ENCODE measurements at places on chromosomes 1 and 21. TPM values are rescaled to one million over a fixed set of nuclear protein-coding genes. Genes with fewer than 3 reads are reported as not detected.

Gene CD244
- total RNA-seq: 0.21 TPM

DNA sequence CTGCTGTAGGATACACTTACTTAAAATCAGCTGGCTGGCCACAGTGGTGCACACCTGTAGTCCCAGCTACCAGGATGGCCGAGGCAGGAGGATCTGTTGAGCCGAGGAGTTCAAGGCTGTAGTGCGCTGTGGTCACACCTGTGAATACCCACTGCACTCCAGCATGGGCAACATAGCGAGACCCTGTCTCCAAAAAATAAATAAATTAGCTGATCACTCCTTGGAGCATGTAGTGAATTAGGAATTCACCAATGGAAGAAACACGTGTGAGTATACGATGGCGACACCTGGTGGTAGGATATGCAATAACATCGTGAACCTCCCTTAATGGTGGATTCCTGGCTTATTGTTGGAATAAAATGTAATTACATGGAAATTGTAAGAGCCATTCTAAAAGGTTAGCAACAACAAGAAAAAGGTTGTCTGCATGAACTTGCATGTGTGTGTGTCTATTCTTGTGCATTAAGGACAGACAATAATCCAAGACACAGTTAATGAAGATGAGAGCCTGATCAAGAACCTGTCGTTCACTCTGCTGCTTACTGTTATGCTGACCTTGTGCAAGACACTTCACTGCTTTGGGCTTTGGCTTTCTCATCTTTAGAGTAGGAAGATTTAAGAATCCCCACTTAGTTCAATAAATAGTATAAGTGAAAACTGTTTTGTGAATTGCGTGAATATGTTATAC lies 38.6 kb upstream of the COX20 start:
- DNase-seq: peak; percentile 11
- H3K4me1 ChIP-seq: peaks cover 2% of the 10 kb centered on the region
- peaks cover 2% of the 10 kb centered on the region for H3K27me3 ChIP-seq

DNA sequence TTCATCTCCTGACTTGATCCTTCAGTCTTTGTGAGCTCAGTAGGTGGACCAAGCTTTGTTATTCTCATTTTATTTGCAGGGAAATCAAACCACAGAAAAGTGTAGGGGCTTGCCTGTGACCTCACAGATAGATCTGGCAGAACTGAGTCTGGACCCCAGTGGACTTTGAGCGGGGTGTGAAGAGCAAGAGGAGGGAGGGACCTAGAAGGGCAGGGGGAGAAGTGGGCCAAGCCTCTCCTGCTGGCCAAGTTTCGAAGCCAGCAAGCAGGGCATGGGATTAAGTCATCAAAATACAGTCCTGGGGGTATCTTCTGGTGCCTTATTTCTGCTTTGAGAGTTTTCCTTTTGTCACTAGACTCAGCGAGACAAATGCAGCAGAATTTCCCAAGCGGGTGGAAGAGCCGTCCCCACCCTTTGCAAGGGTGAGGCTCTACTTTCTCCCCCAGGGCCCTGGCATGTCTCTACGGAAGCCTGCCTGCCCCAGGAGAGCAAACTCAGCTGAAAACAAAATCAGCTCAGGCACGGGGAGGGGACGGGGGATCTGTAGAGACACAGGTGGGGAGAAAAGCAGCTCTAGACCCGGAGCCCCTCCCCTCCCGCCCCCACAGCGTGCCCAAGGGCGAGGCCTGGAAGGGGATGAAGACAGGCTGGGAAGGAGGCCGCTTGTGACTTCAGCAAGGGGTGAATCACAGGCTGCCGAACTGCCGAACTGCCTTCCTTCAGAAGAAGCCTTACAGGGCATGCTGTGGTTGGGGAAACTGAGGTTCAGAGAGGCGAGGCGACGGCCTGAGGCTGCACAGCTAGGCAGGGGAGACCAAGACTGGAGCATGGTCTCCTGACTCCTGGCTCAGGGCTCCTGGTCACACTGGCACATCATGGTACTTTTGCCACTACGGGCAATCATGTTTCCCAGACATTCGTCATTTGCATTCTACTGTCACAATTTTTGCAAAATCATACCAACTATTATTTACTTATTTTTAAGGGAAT lies 19.2 kb downstream of the PKP1 start:
- H3K36me3 ChIP-seq: no peaks in the 10 kb centered on the region
- H3K4me1 ChIP-seq: no peaks in the 10 kb centered on the region
- H3K27me3 ChIP-seq: peaks cover 8% of the 10 kb centered on the region
- no peak overlapping the region for H3K27ac ChIP-seq

DNA sequence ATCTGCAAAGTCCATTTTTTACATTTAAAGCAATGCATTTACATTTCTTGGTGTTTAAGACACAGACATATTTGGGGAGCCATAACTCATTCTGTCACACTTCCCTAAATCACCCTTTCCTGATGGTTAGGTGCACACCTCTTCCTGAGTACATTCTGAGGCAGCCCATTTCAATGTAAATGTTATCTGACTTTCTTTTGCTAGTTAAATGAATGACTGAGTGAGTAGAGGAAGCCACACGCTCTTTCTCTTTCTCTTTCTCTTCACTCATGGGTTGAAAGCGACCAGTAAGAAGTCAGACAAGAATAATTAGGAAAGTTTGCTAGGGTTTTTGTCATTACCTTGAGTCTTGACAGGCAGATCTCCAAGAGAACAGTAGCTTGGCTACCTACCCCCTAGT lies 143.1 kb downstream of the S1PR1 start:
- no peak overlapping the region for H3K4me3 ChIP-seq
- H3K36me3 ChIP-seq: no peaks in the 10 kb centered on the region
- H3K27me3 ChIP-seq: peaks cover 14% of the 10 kb centered on the region

DNA sequence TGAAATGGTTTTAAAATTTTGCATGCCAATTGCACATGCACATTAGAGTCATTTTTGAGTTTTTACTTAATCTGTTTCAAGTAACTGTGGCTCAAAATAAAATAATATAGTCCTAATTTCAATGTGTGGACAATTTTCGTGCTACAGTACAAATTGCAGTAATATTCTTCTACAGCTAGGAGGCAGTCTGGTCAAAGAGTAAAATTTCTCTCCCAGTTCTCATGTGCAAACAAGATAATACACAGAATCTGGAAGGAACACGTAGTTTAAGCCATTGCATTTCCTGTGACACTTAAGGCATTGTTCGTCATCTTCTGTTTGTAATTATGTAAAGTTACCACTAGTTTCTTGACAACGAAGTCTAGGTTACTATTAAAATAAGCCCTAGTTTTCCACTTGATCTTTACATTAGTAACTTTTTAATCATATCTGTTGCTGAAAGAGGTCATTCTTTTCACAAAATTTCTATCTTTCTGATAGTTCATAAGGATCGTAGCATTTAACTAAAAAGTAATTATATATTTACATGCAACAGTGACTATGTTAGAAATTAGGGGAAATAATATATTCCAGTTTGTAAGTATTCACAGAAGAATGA lies 28.9 kb downstream of the ODR4 start:
- no peak overlapping the region for H3K4me3 ChIP-seq
- DNase-seq: no peak
- peaks cover 37% of the 10 kb centered on the region for H3K36me3 ChIP-seq

DNA sequence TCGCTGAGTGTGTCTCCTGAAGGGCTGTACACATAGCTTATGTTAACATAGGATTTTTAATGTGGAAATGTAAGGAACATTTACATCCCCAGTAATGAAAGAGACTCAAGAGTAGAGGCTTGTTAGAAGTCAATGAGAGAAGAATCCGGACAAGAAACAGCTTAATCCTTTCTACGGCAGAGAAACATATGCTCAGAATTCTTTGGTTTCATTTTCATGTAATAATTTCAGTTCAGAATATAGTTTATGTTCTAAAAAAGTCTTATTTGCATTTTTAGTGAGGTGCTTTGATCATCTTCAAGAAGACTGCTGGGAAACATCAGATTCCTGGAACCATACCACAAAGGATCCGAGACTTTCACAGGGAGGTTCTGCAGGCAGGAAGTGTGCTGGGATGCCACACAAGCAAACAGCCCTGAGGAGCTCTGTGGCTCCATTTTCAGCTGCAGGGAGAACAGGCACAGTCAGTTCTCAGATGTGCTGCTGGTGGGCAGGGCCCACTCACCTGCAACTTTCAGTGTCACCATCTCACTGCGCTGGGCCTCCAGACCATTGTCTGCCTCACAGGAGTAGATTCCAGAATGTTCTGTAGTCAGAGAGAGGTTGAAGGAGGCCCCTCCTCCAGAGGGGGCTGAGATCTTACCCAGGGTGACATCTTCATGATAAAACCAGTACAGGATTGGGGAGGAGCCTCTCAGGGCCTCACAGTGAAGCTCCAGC lies 28.4 kb downstream of the FCRL5 start:
- H3K4me3 ChIP-seq: no peak overlapping the region
- no peak overlapping the region for H3K27ac ChIP-seq
- no peaks in the 10 kb centered on the region for H3K36me3 ChIP-seq
- DNase-seq: no peak
- H3K27me3 ChIP-seq: peaks cover 3% of the 10 kb centered on the region

Gene ACTN2
- total RNA-seq: 0.21 TPM

Gene KCNJ15
- 0.60 TPM for total RNA-seq

Gene CACNA1E
- total RNA-seq: not detected

GRCh38 chr1:167262836-167263235 lies 42.1 kb downstream of the POU2F1 start:
- no peaks in the 10 kb centered on the region for H3K36me3 ChIP-seq
- DNase-seq: no peak
- no peaks in the 10 kb centered on the region for H3K27me3 ChIP-seq
- H3K27ac ChIP-seq: no peak overlapping the region
- no peak overlapping the region for H3K4me3 ChIP-seq
- H3K4me1 ChIP-seq: peaks cover 18% of the 10 kb centered on the region

Gene SLAMF9
- total RNA-seq: not detected

GRCh38 chr1:89688607-89689006 lies 55.7 kb downstream of the LRRC8C start:
- DNase-seq: no peak
- H3K4me3 ChIP-seq: no peak overlapping the region
- H3K27me3 ChIP-seq: no peaks in the 10 kb centered on the region
- peaks cover 83% of the 10 kb centered on the region for H3K36me3 ChIP-seq
- H3K27ac ChIP-seq: peak overlapping the region; percentile 83
- peaks cover 78% of the 10 kb centered on the region for H3K4me1 ChIP-seq

Gene PLA2G2A
- not detected for total RNA-seq

DNA sequence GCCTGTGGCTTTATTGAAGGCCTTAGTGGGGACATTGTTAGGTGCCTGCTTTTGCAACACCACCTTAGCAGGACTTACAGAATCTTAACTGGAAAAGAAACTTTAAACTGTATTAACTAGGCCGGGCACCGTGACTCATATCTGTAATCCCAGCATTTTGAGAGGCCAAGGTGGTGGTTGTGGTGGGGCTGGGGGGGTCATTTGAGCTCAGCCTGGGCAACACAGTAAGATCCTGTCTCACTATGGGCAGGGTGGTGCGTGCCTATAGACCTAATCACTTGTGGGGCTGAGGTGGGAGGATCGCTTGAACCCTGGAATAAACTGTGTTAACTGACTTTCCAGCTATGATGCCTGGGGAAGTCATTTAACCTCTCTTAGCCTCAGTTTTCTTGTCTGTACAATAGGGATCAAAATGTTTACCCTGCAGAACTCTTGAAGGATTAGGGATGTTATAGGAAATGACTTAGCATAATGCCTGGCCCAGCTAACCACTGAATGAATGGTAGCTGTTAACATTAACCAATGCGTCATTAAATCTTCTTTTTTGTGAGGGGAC lies 39.5 kb downstream of the IER5 start:
- H3K4me1 ChIP-seq: peaks cover 51% of the 10 kb centered on the region
- no peak for DNase-seq
- H3K27ac ChIP-seq: no peak overlapping the region
- H3K4me3 ChIP-seq: no peak overlapping the region
- no peaks in the 10 kb centered on the region for H3K27me3 ChIP-seq
- H3K36me3 ChIP-seq: no peaks in the 10 kb centered on the region

DNA sequence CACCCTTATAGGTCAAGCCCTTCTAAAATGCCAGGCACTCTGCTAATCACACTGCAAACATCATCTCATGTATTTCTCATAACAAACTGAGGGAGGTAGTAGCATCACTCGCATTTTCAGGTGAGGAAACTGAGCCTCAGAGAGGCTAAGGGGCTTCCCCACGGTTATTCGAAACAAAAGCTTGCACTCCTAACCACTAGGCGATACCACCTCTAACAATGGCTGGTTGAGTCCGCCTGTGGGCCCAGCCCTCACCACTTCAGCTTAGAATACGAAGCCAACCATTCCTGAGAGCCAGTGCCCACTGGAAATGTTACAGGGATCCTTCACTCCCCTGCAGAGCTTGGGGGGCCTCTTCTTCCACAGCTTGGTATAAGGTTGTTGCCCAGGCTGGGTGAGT lies 65.3 kb upstream of the TENT5C start:
- H3K27me3 ChIP-seq: peaks cover 2% of the 10 kb centered on the region
- H3K36me3 ChIP-seq: no peaks in the 10 kb centered on the region
- no peak for DNase-seq
- peaks cover 30% of the 10 kb centered on the region for H3K4me1 ChIP-seq
- no peak overlapping the region for H3K27ac ChIP-seq

GRCh38 chr1:199422206-199422605 lies 605.3 kb upstream of the NR5A2 start:
- no peak for DNase-seq
- H3K27ac ChIP-seq: no peak overlapping the region
- H3K4me1 ChIP-seq: no peaks in the 10 kb centered on the region
- H3K36me3 ChIP-seq: no peaks in the 10 kb centered on the region

Gene LAMB3
- 11.5 TPM for total RNA-seq

Gene OVAAL
- not detected for total RNA-seq

DNA sequence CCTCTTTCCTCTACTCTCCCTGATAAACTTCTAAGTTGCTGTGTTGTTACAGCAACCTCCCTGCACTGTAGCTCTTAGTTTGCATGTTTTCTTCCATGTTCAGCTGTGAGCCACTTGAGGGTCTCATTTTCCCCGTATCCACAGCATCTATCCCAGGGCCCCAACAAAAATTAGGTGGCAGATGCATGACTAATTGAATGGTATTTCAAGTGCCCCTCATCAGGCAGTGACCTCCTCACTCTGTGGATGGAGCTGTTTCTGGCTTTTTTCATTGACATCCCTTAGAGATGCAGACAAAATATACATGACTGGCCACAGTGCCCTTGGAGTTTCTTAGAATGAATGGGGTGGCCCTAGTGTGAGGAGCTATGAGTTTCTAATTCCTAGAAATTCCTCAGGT lies 3.4 kb downstream of the CASQ2 start:
- H3K4me3 ChIP-seq: no peak overlapping the region
- no peak for DNase-seq
- H3K27ac ChIP-seq: no peak overlapping the region
- H3K36me3 ChIP-seq: no peaks in the 10 kb centered on the region

Gene HENMT1
- total RNA-seq: 16.5 TPM

- H3K27ac ChIP-seq: no peak overlapping the region
- no peaks in the 10 kb centered on the region for H3K36me3 ChIP-seq
- peaks cover 4% of the 10 kb centered on the region for H3K4me1 ChIP-seq
- no peak for DNase-seq
Measured at GRCh38 chr1:145730900-145731299, 11.6 kb downstream of the CD160 start.

Gene SMIM1
- 1.4 TPM for total RNA-seq

- H3K27ac ChIP-seq: no peak overlapping the region
- no peaks in the 10 kb centered on the region for H3K36me3 ChIP-seq
- H3K4me3 ChIP-seq: no peak overlapping the region
Measured at GRCh38 chr1:47843781-47844557, 153.2 kb downstream of the TRABD2B start.

GRCh38 chr1:53378061-53378460 lies 50.2 kb upstream of the LRP8 start:
- no peak overlapping the region for H3K4me3 ChIP-seq
- DNase-seq: no peak
- no peaks in the 10 kb centered on the region for H3K36me3 ChIP-seq
- H3K4me1 ChIP-seq: no peaks in the 10 kb centered on the region
- H3K27me3 ChIP-seq: peaks cover 24% of the 10 kb centered on the region

GRCh38 chr1:214044438-214045214 lies 56.9 kb downstream of the PROX1 start:
- H3K27me3 ChIP-seq: peaks cover 7% of the 10 kb centered on the region
- H3K4me1 ChIP-seq: no peaks in the 10 kb centered on the region
- no peaks in the 10 kb centered on the region for H3K36me3 ChIP-seq
- DNase-seq: no peak
- no peak overlapping the region for H3K27ac ChIP-seq

Gene CD52
- total RNA-seq: 237 TPM
